ENCODE measurements at places on chromosomes 2 and 18. TPM values are rescaled to one million over a fixed set of nuclear protein-coding genes. Genes with fewer than 3 reads are reported as not detected.

The ITGA4 gene
- total RNA-seq, result 96.5 TPM

DNA sequence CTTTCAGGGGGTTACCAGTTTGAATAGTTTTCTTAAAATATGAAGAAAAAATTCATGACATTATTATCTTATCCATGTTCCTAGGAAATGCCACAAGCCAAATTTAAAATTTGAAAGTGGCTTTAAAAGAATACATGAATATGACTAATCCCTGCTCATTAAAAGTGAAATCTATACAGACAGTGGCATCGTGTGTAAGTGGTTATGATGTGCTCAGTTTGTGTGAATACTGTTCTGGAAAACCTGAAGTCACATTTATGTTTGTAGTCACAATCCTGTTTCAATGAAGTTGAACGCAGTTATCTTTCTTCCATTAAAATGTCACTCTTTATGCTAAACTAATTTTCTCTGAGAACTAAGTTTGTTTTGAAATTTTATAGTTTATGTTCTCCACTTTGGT is 75.8 kb downstream of the GORASP2 start:
- DNase-seq, result no peak

- no peak for DNase-seq
Measured at GRCh38 chr2:224017957-224018356, 21.1 kb downstream of the SERPINE2 start.

DNA sequence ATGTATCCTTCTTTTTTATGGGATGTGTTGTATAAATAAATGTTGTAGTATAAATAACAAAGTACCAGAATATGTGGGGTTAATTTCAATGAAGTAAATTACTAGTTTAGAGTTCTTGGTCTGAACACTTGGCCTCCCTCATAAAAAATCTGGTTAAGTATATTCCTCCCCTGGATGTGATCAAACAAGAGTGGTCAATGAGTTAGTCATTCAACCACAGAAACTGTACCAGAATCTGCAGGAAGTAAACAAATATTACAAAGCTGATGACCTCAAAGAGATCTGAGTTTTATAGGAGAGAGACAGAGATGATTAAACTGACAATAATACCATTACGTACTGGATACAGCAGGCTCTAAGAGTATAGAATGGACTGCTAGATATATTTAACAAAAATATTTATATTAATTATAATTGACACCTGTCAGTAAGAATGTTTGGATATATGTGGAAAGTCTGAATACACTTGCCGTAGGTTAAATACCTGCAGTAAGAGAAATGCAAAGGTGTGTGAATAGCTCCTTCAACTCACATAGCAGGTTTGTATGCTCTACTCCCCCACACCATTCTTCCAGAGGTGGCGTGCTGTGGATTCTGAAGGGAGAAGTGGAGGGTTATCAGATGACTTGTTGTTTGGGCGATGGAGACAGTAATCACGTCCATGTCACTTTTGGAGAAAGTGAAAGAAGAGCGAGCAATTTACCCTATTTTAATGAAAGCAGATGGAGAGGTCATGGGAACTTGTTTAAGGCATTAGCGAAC is 108.3 kb upstream of the LRATD1 start:
- no peak for DNase-seq

- no peak for DNase-seq
Measured at GRCh38 chr18:63701952-63702351, 808 bp upstream of the SERPINB11 start.

GRCh38 chr2:66433945-66434678 is 813 bp upstream of the MEIS1 start:
- no peak for DNase-seq

- no peak for DNase-seq
Measured at GRCh38 chr2:31057691-31058090, 80.5 kb downstream of the GALNT14 start.

- no peak for DNase-seq
Measured at GRCh38 chr2:41717839-41718238, 330.0 kb upstream of the PKDCC start.

GRCh38 chr2:113812204-113812603 is 55.8 kb upstream of the SLC35F5 start:
- no peak for DNase-seq

The ERMN gene
- 1.9 TPM for total RNA-seq

DNA sequence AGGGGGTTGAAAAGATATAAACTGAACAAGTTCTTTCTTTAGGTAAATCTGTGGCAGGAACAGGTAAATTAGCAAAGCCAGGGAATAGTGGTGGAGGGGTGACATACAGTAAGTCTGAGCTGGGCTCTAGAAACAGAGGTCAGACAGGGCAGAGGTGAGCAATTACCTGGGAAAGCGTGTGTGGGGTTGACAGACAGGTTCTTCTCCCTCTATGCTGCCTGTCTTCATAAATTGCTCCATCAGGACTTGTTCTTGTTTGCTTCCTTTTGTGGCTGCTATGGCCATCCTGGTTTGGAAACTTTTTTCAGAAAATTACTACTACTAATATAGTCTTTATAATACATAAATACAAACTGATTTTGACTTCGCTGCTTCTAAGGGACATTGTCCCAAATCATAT is 3.4 kb upstream of the ANKRD12 start:
- no peak for DNase-seq

The BOK gene
- 0.27 TPM for total RNA-seq

The ITPRIPL1 gene
- total RNA-seq, result 44.8 TPM

The HJURP gene
- 52.4 TPM for total RNA-seq

- DNase-seq, result no peak
Measured at GRCh38 chr2:54394392-54394791, 61.7 kb upstream of the SPTBN1 start.

GRCh38 chr2:12320991-12321641 is 395.6 kb upstream of the TRIB2 start:
- DNase-seq, result no peak

DNA sequence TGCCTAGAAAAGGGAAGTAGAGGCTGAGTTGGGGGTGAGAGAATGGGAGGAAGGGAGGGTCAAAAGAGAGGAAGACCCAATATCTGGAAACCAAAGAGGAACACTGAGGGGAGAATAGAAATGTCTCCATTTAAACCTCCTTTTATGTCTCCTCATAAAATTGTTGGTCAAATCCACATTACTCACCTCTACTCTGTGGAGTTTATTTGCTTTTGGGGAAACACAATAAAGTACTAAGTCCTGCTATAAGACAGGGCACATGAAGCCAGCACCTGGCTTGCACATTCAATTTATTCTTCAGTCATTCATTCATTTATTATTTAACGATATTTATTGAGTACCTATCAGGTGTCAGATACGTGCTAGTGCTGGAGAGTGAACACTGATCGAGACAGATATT is 60.3 kb upstream of the NFE2L2 start:
- no peak for DNase-seq

The PXDN gene
- 2.0 TPM for total RNA-seq

- DNase-seq, result no peak
Measured at GRCh38 chr18:9362869-9363268, 28.3 kb downstream of the TWSG1 start.

The ABCG5 gene
- total RNA-seq, result 0.14 TPM

DNA sequence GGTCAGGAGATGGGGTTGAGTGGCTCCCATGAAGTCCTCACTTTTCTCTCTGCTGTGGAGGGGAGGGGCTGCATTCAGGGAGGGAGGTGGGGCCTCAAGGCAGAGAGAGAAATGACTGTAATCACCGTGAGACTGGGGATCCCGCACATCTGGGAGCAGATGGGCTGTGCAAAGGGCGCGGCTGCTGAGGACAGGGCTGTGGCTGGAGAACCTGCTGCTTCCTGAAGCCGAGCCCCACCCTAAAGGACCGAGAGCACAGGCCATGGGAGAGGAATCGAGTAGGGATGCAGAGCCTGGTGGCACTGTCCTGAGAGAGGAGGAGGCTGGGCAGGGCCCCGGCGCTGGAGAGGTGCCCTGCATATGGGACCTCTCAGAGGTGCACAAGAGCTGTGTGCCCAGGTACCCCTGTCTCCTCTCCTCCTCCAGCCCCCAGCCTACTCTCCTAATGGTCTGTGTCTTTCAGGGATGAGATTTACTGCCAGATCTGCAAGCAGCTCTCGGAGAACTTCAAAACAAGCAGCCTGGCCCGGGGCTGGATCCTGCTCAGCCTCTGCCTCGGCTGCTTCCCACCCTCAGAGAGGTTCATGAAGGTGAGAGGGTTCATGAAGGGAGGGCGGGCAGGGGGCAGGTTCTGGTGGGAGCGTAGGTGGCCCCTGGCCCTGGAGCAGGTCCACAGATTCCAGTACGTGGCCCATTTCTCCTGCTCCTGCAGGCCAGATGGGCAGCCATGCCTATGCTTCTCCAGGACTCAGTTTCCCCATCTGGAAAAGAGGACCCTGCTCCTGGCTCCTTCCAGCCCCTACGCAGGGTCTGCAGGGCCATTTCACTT is 25.9 kb upstream of the GPR17 start:
- DNase-seq, result no peak

The LYPD6 gene
- total RNA-seq, result not detected

The SLC38A11 gene
- not detected for total RNA-seq

DNA sequence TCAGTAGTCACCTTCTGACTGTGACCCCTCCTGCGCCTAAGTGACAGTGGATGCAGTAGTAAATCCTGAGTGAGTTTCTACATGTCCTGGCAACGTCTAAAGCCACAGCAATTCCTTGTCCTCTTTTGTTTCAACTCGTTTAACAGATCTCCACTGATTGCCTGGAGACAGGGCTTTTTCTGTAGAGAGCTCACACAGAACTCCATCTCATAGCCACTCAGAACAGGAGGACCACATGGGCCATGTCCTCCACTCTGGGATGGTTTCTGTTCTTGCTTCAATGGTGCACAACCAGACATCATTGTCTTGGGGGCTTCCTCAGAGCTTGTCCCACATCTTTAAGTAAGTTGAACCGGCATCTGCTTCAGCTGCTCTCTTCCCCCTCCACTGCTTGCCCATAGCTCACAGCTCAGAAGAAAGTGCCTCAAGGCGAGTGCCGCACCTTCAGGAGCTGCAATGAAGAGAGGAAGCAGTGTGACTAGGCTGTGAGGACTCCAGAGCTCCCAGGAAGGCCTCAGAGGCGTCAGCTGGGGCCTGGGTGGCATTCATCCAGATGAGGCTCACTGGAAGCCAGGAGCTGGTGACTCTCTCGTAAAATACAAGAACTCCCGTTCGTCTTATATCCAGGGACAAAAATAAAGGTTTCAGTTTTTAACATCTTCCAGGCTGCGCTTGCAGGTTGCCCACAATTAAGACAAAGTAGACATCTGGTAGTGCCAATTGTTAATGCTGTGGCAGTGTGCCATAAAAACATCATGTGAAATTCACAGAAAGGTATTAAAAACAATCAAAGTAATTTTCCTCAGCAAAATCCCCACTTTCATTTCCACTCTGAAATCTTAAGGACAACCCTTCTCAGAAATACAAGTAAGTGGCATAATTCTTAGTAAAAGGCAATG is 37.3 kb downstream of the ST3GAL5 start:
- no peak for DNase-seq

DNA sequence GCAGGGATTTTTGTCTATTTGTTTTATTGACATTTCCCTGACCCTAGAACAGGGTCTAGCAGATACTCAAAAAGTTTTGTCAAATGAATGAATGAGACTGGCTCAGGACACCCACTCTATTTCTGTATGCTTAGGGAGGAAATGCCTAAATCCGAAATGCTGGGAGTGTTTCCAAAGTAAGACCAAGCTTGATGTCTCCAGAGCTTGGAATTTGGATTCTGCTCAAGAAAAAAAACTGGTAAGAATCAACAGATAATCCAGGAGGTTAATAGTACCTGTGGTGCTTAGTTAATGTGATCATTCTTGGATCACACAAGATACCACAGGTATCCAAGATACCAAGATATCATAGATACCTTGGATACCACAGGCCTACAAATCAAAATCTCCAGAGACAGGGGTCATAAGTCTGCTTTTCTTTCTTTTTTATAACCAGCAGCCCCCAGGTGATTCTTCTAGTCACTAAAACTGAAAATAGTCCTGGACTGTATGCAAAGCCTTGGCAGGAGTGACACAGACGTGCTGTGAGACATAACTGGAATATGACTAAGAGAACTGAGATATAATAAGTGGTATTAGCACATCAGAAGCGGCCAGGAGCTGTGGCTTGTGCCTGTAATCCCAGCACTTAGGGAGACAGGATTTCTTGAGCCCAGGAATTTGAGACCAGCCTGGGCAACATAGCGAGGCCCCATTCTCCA is 39.9 kb upstream of the SP3 start:
- no peak for DNase-seq

GRCh38 chr2:106095478-106096298 is 98.4 kb downstream of the UXS1 start:
- peak; percentile 72 for DNase-seq

GRCh38 chr2:30155202-30155601 is 8.4 kb downstream of the YPEL5 start:
- no peak for DNase-seq

The RAMP1 gene
- total RNA-seq, result 13.1 TPM

The PLGLB1 gene
- 2.1 TPM for total RNA-seq

- DNase-seq, result no peak
Measured at GRCh38 chr2:60386436-60386835, 167.0 kb downstream of the BCL11A start.

The UGT1A1 gene
- not detected for total RNA-seq

DNA sequence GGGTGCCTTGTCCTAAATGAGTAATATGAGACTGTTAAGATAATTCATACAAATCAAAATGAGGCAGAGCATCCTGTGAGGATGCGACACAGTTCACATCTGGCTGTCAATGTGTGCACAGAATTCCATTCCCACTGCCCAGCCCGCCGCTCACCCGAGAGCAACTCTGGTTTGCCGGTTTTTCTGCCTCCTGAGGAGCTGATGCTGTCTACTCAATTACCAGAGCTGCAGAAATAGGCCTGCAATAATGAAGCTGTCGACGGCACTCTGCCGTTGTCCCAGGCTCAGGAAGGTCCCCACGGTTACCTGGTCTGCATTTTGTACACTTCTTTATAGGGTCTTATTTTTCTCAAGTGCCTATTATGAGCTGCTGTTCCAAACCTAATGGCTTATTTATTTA is 55.7 kb upstream of the LYPD1 start:
- no peak for DNase-seq

The CFAP221 gene
- not detected for total RNA-seq

GRCh38 chr2:196105951-196106350 is 37.3 kb upstream of the DNAH7 start:
- DNase-seq, result no peak

DNA sequence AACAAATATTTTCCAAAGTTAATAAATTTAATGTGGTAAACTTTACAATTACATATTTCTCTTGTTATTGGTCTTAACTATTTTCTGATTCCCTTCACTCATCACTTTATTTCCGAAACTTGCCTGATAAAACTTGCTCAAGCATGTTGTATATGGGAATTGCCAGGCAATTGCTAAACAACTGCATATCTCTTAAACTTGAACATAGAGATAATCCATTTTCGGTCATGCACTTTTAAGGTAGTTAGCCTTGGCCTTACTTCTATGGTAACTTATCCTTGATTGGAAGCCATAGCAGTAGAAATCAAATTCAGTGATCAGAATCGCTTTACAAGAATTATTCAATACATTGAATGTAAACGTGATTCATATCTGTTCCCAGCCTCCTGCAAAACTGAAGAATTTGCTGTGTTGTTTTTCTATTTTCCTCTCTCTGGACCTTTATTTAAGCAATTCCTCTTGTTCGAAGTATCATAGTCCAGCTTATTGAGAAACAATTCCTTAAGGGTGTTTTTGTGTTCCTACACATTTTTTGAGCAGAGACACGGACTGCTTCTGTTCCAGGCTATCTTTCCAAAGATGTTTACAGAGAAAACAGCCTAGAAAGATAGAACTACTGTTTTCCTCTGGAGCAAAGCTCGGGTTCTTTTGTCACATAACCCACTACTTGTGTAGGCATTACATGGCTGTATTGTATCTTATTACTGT is 674.3 kb downstream of the IRS1 start:
- no peak for DNase-seq

The GCKR gene
- not detected for total RNA-seq

Data from activated T-helper 2 cell treated with anti-CD3 and anti-CD28 coated beads, Interferon-gamma antibody, Interleukin-2, Interleukin-4, amounts not matched to agents 10 μg/mL and 5 μg/mL and 100 μg/mL, durations not matched to agents 14 hours and 24 hours and 36 hours (primary cell).